ENCODE measurements at places on chromosomes 5 and 9. TPM values are rescaled to one million over a fixed set of nuclear protein-coding genes. Genes with fewer than 3 reads are reported as not detected.

The EPB41L4B gene
- total RNA-seq, result 0.34 TPM

The SV2C gene
- total RNA-seq, result 0.07 TPM

The ELAVL2 gene
- total RNA-seq, result not detected

The CARD9 gene
- total RNA-seq, result 7.1 TPM

The UGT3A2 gene
- total RNA-seq, result not detected

The SOX30 gene
- 0.16 TPM for total RNA-seq

The STXBP1 gene
- total RNA-seq, result 23.5 TPM

The LCN9 gene
- not detected for total RNA-seq

DNA sequence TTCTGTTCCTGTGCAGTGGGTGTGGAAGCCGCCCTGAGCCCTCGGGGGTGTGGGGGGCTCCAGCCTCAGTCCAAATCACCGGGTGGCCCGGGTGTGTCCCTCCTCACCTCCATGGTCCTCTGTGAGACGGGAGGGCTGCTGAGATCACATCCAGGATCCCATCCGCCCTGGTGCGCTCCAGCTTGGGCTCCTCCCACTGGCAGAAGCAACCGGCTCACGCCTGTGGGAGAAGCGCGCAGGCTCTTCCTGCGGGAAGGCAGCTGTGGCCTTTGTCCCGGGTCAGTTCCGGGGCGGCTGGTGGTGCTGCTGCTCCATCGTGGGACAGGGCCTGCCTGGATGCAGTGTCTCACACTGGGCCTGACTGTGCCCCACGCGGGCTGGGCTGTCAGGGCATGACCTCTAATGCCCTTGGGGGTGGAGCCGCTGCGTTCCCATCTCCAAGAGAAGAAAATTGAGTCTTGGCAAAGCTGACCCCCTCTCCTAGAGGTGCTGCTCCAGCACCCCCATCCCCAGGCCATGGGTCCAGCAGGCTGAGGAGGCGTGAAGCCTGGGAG is 18.5 kb downstream of the OLFM1 start:
- no peak for DNase-seq
- H3K27ac ChIP-seq, result no peak overlapping the region
- no peak overlapping the region for H3K4me3 ChIP-seq

- H3K36me3 ChIP-seq, result no peaks in the 10 kb centered on the region
- no peak overlapping the region for H3K27ac ChIP-seq
- no peak overlapping the region for H3K4me3 ChIP-seq
Observed at GRCh38 chr9:6367128-6367890, 39.1 kb downstream of the TPD52L3 start.

GRCh38 chr5:135295852-135296251 is 103.2 kb downstream of the MACROH2A1 start:
- no peak for DNase-seq
- no peaks in the 10 kb centered on the region for H3K4me1 ChIP-seq
- no peaks in the 10 kb centered on the region for H3K36me3 ChIP-seq
- H3K27me3 ChIP-seq, result peaks cover 17% of the 10 kb centered on the region
- H3K27ac ChIP-seq, result no peak overlapping the region

GRCh38 chr5:168710706-168711105 is 131.5 kb upstream of the PANK3 start:
- no peaks in the 10 kb centered on the region for H3K4me1 ChIP-seq
- H3K27me3 ChIP-seq, result peaks cover 3% of the 10 kb centered on the region
- no peak overlapping the region for H3K4me3 ChIP-seq
- H3K36me3 ChIP-seq, result no peaks in the 10 kb centered on the region

- H3K4me3 ChIP-seq, result no peak overlapping the region
- no peaks in the 10 kb centered on the region for H3K27me3 ChIP-seq
- DNase-seq, result no peak
Observed at GRCh38 chr5:149475777-149476176, 75.5 kb downstream of the CSNK1A1 start.

GRCh38 chr5:129771058-129771838 is 23.4 kb downstream of the MINAR2 start:
- no peak overlapping the region for H3K27ac ChIP-seq
- no peaks in the 10 kb centered on the region for H3K4me1 ChIP-seq
- no peak overlapping the region for H3K4me3 ChIP-seq
- H3K36me3 ChIP-seq, result no peaks in the 10 kb centered on the region
- peak; percentile 65 for DNase-seq

GRCh38 chr5:63555874-63556273 is 406.4 kb downstream of the HTR1A start:
- H3K4me1 ChIP-seq, result no peaks in the 10 kb centered on the region
- DNase-seq, result no peak
- no peaks in the 10 kb centered on the region for H3K36me3 ChIP-seq

DNA sequence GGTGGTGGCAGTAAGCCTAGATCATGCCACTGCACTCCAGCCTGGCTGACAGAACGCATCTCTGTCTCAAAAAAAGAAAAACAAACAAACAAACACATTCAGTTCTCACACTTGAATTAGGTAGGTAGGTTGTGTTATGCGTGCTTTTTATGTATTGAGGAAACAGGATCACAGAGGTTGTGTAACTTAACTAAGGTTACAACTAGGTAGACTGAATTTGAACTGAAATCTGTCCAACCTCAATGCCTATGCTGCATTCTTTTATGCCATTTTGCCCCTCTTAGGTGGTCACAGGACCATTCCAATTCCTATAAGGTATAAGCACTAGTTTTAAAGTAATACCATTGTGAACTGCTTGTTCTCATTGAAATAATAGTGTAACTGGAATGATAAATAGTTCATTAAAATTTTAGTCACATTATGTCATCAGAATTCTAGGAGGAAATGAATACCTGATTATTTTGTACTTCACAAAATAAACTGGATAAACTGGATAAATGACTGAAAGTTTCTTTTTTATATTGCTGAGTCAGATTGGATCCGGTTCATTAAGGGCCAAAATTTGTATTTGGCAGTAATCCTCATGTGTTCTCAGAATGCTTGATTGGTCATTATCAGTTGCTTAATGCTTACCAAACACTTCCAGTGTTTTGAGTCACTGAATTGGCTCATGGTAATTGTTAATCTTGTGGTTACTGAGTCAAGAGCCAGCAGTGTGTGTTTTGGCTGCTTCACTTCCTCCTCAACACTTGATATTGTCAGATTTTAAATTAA is 7.1 kb downstream of the UBAP1 start:
- H3K4me3 ChIP-seq, result no peak overlapping the region
- H3K4me1 ChIP-seq, result peaks cover 36% of the 10 kb centered on the region
- peaks cover 11% of the 10 kb centered on the region for H3K36me3 ChIP-seq
- DNase-seq, result peak; percentile 42
- peak overlapping the region; percentile 68 for H3K27ac ChIP-seq

GRCh38 chr5:54159893-54160195 is 150.5 kb downstream of the ARL15 start:
- H3K36me3 ChIP-seq, result peaks cover 8% of the 10 kb centered on the region
- H3K4me3 ChIP-seq, result no peak overlapping the region
- DNase-seq, result no peak
- H3K4me1 ChIP-seq, result no peaks in the 10 kb centered on the region
- no peaks in the 10 kb centered on the region for H3K27me3 ChIP-seq

GRCh38 chr5:75374394-75374814 is 37.4 kb downstream of the HMGCR start:
- no peak overlapping the region for H3K27ac ChIP-seq
- H3K4me3 ChIP-seq, result no peak overlapping the region
- peaks cover 11% of the 10 kb centered on the region for H3K36me3 ChIP-seq

- H3K4me1 ChIP-seq, result peaks cover 28% of the 10 kb centered on the region
- H3K36me3 ChIP-seq, result no peaks in the 10 kb centered on the region
- no peak overlapping the region for H3K27ac ChIP-seq
- peak; percentile 12 for DNase-seq
Observed at GRCh38 chr5:107670087-107670931, 428 bp downstream of the EFNA5 start.

DNA sequence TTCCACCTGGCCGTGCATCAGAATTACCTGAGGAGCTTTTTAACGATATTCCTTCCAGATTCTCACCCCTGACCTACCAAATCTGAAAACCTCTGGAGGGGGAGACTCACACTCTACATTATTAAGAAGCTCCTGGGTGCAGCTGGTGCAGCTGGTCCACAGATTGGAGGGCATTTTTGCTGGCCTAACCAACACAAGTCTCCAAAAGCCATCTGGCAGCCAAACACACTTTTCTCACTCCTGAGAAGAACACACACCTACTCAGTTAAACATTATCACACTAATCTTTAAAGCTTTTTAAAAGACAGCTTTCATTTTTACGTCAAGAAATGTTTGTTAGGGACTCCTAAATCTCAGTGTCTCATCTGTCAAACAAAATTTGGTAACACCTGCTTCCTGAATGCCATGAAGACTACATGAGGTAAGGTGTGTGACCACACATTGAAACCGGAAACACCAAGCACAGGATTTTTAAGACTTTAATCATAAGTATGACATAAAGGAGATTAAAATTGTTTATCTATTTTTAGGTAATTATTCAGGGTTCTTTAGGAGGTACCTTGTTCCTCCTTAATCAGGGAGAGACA is 14.2 kb upstream of the PTPN3 start:
- H3K4me1 ChIP-seq, result no peaks in the 10 kb centered on the region
- no peaks in the 10 kb centered on the region for H3K36me3 ChIP-seq
- H3K27me3 ChIP-seq, result peaks cover 9% of the 10 kb centered on the region
- H3K27ac ChIP-seq, result no peak overlapping the region

- no peaks in the 10 kb centered on the region for H3K27me3 ChIP-seq
- no peaks in the 10 kb centered on the region for H3K4me1 ChIP-seq
- no peak overlapping the region for H3K4me3 ChIP-seq
- H3K36me3 ChIP-seq, result no peaks in the 10 kb centered on the region
Observed at GRCh38 chr5:121121786-121122185, 657.7 kb downstream of the PRR16 start.

DNA sequence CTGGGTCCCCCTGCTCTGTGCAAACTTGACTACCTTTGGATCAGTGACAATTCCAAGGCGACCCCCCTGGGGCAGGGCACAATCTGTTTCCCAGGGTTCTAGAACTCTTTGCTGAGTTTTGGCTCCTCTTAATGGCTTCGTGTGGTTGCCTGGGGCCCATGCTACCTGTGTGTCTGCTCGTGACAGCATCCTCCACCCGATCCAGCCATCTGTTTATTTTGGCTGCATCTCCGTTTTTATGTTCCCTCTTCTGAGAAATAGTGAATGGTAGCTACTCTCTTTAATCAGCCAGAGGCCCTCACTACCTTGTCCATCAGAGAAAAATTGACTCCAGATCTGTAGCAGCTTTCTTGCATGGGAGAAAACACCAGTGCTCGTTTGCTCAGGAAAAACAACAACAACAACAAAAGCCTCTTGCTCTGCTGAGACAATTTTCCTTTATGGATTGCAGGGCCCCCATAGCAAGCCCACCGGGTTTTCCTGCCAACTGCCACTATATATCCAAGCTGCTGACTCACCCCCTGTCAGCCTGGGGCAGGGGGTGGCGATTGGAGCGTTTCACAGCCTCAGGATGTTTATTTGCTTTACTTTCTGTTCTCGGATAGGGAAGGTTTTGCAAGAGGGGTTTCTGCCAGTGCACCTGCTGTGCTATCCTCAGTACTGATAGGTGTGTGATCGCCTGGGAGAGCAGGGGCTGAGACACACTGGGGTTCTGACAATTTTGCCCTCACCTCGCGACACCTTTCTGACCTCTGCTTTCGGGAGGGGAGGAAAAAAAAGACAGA is 607.8 kb downstream of the BNC2 start:
- no peak overlapping the region for H3K27ac ChIP-seq
- DNase-seq, result no peak
- no peak overlapping the region for H3K4me3 ChIP-seq
- H3K27me3 ChIP-seq, result no peaks in the 10 kb centered on the region
- no peaks in the 10 kb centered on the region for H3K36me3 ChIP-seq
- H3K4me1 ChIP-seq, result peaks cover 10% of the 10 kb centered on the region

GRCh38 chr5:96338624-96339415 is 94.2 kb downstream of the PCSK1 start:
- H3K36me3 ChIP-seq, result no peaks in the 10 kb centered on the region
- no peaks in the 10 kb centered on the region for H3K4me1 ChIP-seq
- no peak overlapping the region for H3K27ac ChIP-seq
- no peak for DNase-seq
- H3K4me3 ChIP-seq, result no peak overlapping the region
- H3K27me3 ChIP-seq, result peaks cover 23% of the 10 kb centered on the region

- no peak overlapping the region for H3K27ac ChIP-seq
- H3K27me3 ChIP-seq, result peaks cover 14% of the 10 kb centered on the region
- no peak for DNase-seq
- H3K4me1 ChIP-seq, result no peaks in the 10 kb centered on the region
Observed at GRCh38 chr9:124437086-124437485, 13.2 kb upstream of the ADGRD2 start.

DNA sequence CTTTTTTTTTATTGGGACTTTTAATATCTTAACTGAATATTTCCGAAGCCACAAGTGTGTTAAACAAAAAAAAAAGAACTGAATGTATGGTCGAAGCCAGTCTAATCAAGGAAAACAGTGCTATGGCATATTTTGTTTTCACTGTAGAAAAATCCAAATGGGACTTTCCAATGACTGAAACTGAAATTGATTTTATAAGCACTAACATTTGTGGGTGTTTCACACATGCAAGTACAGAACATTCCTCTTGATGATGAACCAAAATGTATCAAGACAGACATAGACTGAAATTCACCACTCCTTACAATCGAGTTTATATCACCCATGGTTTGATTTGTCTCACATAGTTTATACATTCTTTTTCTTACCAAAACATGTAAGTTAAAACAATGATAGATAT is 1026.8 kb downstream of the CDH18 start:
- no peaks in the 10 kb centered on the region for H3K36me3 ChIP-seq
- no peaks in the 10 kb centered on the region for H3K4me1 ChIP-seq
- no peaks in the 10 kb centered on the region for H3K27me3 ChIP-seq
- H3K4me3 ChIP-seq, result no peak overlapping the region
- H3K27ac ChIP-seq, result no peak overlapping the region

DNA sequence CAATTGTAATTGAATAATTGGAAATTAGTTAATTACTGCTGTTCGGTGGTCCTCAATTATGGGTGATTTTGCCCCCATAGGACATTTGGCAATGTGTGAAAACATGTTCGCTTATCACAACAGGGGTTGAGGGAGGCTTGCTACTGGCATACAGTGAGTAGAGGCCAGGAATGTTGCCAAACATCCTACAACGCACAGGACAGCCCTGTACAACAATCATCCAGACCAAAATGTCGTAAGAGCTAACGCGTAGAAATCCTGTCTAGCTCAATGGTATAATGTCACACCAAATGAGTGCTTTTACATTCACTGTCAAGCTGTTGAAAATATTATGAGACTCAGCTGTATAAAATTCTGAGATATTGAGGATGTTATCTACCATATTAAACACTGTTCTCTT is 464.4 kb upstream of the TUSC1 start:
- no peaks in the 10 kb centered on the region for H3K27me3 ChIP-seq
- no peaks in the 10 kb centered on the region for H3K4me1 ChIP-seq
- DNase-seq, result no peak
- H3K4me3 ChIP-seq, result no peak overlapping the region
- no peaks in the 10 kb centered on the region for H3K36me3 ChIP-seq
- H3K27ac ChIP-seq, result no peak overlapping the region

DNA sequence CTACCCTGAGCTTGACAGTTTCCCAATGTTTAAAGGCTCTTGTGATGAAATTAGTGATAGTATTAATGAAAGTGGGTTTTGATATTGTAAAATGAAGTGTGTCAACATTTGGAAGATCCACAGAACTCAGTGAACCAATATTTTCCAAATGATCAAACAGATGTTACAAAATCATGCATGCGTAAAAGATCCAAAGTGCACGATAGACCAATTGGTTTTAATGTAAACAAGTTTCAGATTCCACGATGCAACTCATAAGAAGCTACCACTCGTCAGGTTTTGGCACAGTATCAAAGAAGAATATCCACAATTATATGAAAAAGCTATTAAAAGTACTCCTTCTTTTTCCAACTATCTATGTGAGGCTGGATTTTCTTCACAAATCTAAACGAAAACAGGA is 82.3 kb downstream of the SLC38A9 start:
- H3K27ac ChIP-seq, result no peak overlapping the region
- H3K4me3 ChIP-seq, result no peak overlapping the region
- peaks cover 14% of the 10 kb centered on the region for H3K4me1 ChIP-seq
- no peaks in the 10 kb centered on the region for H3K27me3 ChIP-seq

GRCh38 chr9:84075004-84075403 is 94.4 kb downstream of the RMI1 start:
- no peak overlapping the region for H3K27ac ChIP-seq
- peaks cover 3% of the 10 kb centered on the region for H3K27me3 ChIP-seq
- DNase-seq, result no peak
- no peaks in the 10 kb centered on the region for H3K4me1 ChIP-seq
- H3K36me3 ChIP-seq, result no peaks in the 10 kb centered on the region
